Stimulated activated naive CD8-positive, alpha-beta T cell treated with anti-CD3 and anti-CD28 coated beads, Interleukin-15, amount 100 ng/mL, for 72 hours (primary cell): ENCODE measurements at places on chromosomes 6 and 20.

DNA sequence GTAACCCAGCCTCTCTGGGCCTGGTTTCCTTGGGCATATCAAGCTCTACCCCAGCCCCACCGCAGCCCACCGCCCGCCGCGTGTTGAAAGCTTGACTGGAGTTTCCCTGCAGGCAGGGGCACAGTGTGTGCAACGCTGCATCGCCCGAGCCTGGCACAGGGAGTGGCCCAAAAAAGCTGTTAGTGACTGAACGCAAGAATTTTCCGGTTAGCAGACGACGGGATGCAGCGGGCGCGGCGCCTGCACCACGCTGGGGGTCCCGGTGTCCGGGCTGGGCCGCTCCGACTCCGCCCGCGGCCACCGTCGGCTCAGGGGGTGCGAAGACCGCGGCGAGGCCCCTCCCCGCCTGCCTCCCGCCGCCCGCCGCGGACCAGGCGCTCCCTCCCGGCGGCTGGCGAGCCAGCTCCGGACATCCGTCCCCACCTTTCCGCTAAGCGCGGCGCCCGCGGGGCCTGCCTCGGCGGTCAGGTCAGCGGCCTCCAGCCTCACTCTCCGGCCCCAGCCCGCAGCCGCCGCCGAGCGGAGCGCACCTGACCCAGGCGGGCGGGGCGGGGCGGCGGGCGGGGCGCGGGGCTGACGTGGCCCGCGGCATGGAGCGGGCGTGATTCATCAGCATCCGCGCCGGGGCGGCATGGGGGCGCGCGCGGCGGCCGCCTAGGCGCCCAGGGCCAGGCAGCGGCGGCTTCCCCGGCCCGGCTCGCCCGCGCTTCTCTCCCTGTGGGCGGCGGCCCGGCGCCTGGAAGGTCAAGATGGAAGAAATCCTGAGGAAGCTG lies at the start of gene ARFGEF3:
ARFGEF3 (plus strand) TSS at position 602 of the 773 bp plus-strand sequence; CDS start at position 750, 148 bp downstream.
- DNase-seq: peak; percentile 44

DNA sequence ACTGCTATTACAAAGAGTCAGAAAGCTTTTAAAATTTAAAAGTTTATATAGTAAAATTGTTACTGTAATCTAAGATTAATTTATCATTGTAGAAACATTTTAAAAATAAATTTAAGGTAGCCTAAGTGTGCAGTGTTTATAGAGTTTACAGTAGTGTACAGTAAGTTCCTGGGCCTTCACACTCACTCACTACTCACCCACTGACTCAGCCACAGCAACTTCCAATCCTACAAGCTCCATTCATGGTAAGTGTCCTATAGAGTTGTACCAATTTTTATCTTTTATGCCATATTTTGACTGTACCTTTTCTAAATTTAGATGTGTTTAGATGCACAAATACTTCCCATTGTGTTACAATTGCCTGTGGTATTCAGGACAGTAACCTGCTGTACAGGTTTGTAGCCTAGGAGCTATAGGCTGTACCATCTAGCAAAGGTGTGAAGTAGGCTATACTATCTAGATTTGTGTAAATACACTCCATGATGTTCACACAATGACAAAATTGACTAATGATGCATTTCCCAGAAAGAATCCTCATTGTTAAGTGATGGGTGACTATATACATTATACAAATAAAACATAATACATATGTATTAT lies 10.2 kb upstream of the TMEM170B start:
- DNase-seq: no peak

DNA sequence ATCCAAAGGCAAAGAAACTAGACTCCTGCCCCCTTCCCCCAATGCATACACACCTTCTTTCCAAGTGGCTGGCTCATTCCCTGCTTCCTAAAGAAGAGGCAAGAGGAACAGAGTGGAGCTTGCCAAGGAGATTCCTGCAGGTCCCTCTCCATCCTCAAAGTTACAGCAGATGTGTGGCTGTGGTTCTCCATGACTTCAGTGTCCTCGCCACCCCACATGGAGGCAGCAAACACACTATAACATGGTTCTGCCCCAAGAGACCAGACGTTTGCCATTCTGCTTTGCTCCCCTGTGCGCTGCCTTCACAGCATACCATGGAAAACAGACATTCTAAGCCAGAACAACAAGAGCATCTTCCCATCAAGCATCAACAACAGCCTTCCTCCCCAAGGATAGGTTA lies 84.4 kb downstream of the BACH2 start:
- no peak for DNase-seq

DNA sequence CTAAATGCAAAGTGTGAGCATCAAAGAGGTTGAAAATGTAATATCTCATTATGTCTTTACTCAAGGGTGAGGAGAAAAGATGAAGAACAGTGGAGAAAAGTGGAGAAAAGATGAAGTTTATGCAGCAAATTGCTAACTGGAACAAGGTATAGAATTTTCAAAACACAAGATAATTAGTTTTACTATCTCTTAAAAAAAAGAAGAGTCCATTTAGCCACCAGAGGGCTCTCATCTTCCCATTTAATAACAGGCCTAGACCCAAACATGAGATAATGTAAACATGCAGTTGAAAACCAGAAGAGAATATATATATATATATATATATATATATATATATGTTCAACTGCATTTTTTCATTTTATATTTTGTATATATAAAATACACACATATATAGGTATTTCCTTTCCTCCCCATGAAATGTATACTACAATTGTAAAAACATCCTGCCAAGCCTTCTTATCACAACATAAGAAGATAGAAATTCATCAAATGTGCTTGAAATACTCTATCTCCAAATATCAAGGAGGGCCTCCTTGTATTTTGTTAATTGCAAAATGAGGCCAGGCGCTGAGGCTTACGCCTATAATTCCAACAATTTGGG lies 78.4 kb downstream of the ADTRP start:
- DNase-seq: no peak
